ENCODE measurements at places on chromosomes 12 and 14.

DNA sequence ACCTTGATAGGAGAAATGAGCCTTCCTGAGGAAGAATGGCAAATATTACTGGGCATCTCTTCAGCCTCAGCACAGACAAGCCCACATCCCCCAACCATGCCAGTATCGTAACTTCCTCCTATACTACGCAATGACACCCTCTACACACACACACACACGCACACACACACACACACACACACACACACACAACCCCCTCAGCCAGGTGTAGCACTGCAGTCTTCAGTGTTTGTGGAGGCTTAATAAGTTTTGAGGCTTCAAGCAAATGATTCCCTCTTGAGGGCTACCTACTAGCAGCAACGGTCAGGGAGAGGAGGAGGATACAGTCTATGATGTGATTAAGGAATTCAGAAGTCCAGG is 1.6 kb downstream of the DGKA start:
- DNase-seq = no peak

- no peak for DNase-seq
Measured at GRCh38 chr12:106290666-106291065, 11.9 kb upstream of the TCP11L2 start.

- no peak for DNase-seq
Measured at GRCh38 chr12:76346798-76347420, 1.3 kb downstream of the BBS10 start.

GRCh38 chr12:83198291-83199015 is 511.7 kb downstream of the TMTC2 start:
- no peak for DNase-seq

DNA sequence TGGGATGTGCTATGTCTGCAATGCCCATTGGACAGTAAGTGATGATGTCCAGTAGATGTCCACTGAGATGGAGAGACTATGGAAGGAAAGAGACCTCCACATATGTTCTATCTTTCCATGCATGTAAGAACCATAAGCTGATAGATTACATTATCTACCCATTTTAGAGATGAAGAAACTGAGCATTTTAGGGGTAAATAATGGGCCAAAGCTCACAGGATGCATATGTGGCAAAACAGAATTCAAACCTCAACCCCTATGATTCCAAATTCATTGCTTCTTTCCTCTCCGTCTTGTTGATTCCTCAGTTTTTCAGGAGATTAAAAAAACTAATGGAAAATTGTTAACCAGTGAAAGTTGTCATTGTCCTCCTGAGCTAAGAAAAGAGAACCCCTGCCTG is 200.7 kb upstream of the PWP1 start:
- DNase-seq = no peak

DNA sequence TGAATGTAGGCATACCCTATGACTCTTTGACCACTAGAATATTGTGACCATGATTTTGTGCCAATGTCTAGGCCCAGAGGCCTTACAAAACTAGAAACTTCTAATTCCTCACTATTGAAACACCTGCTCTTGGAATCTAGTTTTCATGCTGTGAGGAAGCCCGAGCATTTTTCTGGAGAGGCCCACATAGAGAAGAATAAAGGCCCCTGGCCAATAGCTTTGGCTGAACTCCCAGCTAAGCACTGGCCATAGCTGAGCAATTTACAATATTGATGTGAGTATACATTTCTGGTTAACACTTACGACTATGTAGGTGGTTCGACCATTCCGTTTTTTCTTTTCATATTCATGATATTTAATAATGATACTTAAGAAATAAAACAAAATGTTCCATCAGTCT is 190.3 kb downstream of the KCNH5 start:
- no peak for DNase-seq

DNA sequence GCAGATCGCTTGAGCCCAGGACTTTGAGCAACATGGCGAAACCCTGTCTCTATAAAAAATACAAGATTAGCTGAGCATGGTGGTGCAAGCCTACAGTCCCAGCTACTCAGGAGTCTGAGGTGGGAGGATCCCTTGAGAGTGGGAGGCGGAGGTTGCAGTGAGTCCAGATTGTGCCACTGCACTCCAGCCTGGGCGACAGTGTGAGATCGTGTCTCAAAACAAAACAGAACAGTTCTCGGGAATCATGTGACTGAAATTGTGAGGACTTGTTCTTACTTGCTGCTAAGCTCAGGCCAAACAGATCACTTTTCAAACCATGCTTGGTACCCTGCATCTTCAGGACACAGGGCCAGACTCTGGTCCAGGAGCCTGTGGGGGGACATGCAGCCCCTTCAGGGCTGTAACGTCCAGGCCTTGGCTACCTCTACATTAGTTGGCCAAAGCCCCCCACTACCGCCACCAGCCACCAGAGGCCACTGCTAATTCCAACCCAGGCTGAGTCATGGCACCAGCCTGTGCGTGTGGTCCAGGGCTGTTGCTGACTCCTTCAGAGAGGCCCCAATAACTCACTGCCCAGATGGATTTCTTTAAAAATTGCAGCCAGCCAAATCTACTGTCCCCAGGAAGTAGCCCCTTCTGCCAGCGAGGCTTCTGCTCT is 33.4 kb upstream of the SYNDIG1L start:
- no peak for DNase-seq

DNA sequence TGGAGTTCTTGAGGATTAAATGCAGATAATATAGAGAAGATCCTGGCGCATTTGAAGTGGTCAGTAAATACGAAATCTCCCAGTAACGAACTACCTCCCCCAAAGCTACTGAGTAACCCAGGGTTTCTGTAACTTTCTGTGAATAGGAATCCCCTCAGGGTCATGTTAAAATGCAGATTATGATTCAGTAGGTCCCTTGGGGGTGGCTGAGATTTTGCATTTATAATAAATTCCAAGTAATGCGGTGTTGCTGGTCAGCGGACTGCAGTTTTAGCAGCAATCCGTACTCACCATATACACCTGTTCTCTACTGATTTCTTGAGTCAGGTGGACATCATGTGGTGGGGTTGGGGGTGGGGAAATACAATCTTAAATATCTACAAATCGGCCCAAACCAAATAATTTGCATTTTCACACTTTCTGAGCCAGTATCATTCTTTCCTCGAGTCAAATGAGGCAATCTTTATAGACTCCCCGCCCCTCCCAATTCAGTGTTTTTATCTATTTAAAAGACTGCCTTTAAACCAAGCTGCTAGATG is 868 bp downstream of the SPATA7 start:
- DNase-seq = no peak

- DNase-seq = no peak
Measured at GRCh38 chr12:68113644-68114043, 45.9 kb downstream of the IFNG start.

DNA sequence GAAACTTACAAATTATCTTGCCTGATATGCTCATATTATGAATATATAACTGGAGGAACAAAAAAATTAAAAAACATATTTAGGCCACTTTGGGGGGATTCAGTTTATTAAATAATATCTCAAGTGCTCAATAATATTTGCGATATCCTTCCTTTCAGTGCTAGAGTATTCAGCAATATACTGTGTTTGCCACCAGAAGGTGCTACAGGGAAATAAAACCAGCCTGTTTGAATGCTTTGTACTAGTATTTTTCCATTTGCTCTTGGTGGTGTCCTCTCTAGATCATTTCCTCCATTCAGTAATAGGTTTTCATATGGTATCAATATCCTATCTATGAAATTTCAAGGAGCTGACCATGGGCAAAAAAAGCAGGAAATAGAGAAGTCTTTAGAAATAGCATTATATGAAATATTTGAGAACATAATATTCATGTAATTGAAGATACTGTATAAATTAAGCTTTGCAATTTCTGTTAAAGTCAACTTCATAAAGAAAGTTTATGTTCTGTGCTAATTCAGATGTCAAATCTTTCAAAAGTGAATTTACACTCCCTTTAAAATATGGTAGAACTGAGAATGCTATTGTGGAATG is 106.2 kb upstream of the NAV3 start:
- DNase-seq = no peak

GRCh38 chr12:132217800-132218526 is 73.7 kb downstream of the NOC4L start:
- no peak for DNase-seq

GRCh38 chr12:98845957-98846356 is 200.9 kb downstream of the APAF1 start:
- DNase-seq = no peak

GRCh38 chr14:75566321-75566720 is 12.1 kb upstream of the FLVCR2 start:
- no peak for DNase-seq

DNA sequence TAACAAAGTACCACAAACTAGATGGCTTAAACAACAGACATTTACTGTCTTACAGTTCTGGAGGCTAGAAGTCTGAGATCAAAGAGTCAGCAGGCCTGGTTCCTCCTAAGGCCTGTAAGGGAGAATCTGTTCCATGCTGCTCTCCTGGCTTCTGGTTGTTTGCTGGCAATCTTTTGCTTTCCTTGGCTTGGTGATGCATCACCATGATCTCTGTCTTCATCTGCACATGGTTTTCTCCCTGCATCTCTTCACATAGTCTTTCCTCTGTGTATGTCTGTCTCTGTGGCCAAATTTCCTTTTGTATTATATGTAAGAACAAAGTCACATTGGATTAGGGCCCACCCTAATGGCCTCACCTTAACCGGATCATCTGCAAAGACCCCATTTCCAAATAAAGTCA is 168.5 kb downstream of the CAPZA3 start:
- DNase-seq = no peak

DNA sequence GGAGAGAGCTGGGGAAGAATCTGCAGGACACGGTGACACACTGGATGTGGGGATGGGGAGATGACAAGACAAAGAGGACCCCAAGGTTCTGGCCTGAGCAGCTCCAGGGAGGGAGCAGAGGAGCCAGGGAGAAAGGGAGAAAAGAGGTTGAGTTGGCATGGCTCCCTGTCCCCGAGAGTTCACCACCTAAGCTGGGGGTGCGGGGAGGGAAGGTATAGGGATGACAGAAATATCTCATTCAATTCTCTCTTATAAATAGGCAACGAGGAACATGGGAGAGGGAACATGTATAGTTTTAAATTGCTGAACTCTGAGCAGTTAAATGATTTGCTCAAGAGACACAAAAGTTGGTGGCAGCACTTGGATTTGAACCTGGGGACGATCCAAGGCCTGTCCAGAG is 85.1 kb downstream of the CMKLR1 start:
- DNase-seq = no peak

DNA sequence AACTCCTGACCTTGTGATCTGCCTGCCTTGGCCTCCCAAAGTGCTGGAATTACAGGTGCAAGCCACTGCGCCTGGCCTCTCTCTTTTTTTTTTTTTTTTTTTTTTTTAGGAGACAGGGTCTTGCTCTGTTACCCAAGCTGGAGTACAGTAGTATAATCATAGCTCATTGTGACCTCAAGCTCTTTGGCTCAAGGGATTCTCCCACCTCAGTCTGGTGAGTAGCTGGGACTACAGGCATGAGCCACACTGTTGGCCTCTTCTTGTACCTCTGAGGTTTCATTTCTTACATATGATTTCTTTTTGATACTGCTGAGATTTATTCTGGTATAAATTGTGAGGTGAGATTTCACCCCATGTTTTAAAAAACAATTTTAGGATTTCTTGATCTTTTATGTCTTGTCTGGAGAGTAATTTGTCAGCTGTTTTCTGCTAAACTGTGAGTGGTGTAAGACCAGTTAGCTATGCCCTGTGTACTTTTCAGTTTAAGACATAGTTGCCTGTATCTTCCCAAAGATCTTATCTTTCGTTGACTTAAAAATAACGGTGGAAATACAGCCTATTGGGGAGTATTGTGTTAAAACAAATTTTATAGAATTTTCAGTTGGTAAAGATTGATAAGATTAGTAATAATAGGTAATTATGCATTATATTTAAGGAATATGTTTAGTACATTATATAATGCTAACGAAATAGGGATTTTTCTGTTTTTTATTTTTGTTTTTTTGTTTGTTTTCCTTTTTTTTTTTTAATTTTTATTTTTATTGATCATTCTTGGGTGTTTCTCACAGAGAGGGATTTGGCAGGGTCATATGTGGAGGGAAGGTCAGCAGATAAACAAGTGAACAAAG is 31.7 kb downstream of the WDR20 start:
- no peak for DNase-seq

DNA sequence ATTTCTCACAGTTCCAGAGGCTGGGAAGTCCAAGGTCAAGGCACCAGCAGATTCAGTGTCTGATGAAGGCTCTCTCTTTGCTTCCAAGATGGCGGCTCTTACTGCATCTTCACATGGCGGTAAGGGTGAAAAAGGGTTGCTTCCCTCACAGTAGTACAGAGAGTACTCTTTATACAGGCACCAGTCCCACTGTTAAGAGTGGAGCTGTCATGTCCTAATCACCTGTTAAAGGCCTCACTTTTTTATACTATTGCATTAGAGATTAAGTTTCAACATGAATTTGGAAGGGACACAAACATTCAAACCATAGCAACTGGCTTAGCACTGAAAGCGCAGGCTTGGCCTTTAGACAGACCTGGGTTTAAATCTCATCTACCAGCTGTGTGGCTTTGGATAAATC is 50.0 kb upstream of the TCL1A start:
- DNase-seq = no peak

DNA sequence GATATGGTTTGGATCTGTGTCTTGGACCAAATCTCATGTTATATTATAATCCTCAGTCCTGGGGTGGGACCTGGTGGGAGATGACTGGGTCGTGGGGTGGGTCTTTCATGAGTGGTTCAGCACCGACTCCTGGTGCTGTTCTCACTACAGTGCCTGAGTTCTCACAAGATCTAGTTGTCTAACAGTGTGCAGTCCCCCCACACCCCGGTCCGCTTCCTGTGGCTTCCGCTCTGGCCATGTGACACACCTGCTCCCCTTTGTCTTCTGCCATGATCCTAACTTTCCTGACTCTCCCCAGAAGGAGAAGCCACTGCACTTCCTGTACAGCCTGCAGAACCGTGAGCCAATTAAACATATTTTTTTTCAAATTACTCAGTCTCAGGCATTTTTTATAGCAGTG is 1262.2 kb downstream of the TMEM121 start:
- DNase-seq = no peak
